ENCODE measurements at places on chromosomes 12 and 14. TPM values are rescaled to one million over a fixed set of nuclear protein-coding genes. Genes with fewer than 3 reads are reported as not detected.

AGAP2 gene
- total RNA-seq: 0.20 TPM

PLCZ1 gene
- not detected for total RNA-seq

TBC1D30 gene
- 0.33 TPM for total RNA-seq

SOCS2 gene
- total RNA-seq: 46.5 TPM

FGF23 gene
- not detected for total RNA-seq

BHLHE41 gene
- 6.1 TPM for total RNA-seq

MSI1 gene
- 0.20 TPM for total RNA-seq

SLC17A8 gene
- total RNA-seq: not detected

TPH2 gene
- total RNA-seq: not detected

CLEC4C gene
- total RNA-seq: not detected

BICDL1 gene
- total RNA-seq: not detected

OLR1 gene
- total RNA-seq: not detected

CD4 gene
- total RNA-seq: 0.26 TPM

ACVRL1 gene
- total RNA-seq: 31.9 TPM

OR4K15 gene
- not detected for total RNA-seq

HOXC12 gene
- total RNA-seq: not detected

GYS2 gene
- total RNA-seq: not detected

ANHX gene
- total RNA-seq: not detected

NANOG gene
- not detected for total RNA-seq

CRADD gene
- total RNA-seq: 12.3 TPM

PIGH gene
- 15.8 TPM for total RNA-seq

GPD1 gene
- 0.20 TPM for total RNA-seq

STX2 gene
- 34.9 TPM for total RNA-seq

PMEL gene
- total RNA-seq: 0.65 TPM

KLRC2 gene
- total RNA-seq: not detected

ITGA7 gene
- 184 TPM for total RNA-seq

NUP107 gene
- 38.8 TPM for total RNA-seq

MDGA2 gene
- not detected for total RNA-seq

SERPINA6 gene
- total RNA-seq: not detected

ERP27 gene
- not detected for total RNA-seq

RNASE1 gene
- total RNA-seq: 1.6 TPM

Data from smooth muscle cell of the pulmonary artery (primary cell).